ENCODE measurements at places on chromosomes 12 and 14.

- H3K36me3 ChIP-seq = peaks cover 13% of the 10 kb centered on the region
- no peaks in the 10 kb centered on the region for H3K27me3 ChIP-seq
- no peak overlapping the region for H3K27ac ChIP-seq
- no peak overlapping the region for H3K4me3 ChIP-seq
Measured at GRCh38 chr12:62789851-62790250, 145.1 kb downstream of the PPM1H start.

DNA sequence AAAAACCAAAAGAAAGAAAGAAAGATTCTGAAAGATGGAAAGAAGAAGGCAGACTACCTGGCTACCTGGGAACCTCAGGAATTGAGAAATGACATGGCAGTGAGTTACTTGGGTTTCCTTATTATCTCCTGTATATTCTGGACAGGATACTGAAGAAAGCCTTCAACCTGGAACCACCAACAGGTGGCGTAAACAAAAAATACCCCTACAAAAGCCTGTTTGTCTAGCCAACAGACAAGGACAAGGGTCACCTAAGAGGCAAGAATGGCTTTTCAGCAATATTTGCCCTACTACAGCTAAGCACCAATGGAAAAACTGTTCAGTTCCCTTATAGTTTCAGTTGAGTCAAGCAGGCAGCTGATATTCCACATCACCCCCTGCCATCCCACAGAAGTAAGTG lies 274.9 kb downstream of the GPHN start:
- H3K27ac ChIP-seq = no peak overlapping the region
- no peak for DNase-seq
- no peaks in the 10 kb centered on the region for H3K27me3 ChIP-seq
- H3K36me3 ChIP-seq = peaks cover 6% of the 10 kb centered on the region
- H3K4me3 ChIP-seq = no peak overlapping the region

- peak overlapping the region; percentile 28 for H3K27ac ChIP-seq
- H3K27me3 ChIP-seq = no peaks in the 10 kb centered on the region
- peaks cover 32% of the 10 kb centered on the region for H3K4me1 ChIP-seq
- DNase-seq = no peak
Measured at GRCh38 chr14:24430682-24431568, 1.2 kb downstream of the KHNYN start.

GRCh38 chr14:60970146-60970545 lies 10.7 kb downstream of the TRMT5 start:
- no peaks in the 10 kb centered on the region for H3K27me3 ChIP-seq
- no peak overlapping the region for H3K27ac ChIP-seq
- peaks cover 6% of the 10 kb centered on the region for H3K36me3 ChIP-seq
- H3K4me3 ChIP-seq = no peak overlapping the region

DNA sequence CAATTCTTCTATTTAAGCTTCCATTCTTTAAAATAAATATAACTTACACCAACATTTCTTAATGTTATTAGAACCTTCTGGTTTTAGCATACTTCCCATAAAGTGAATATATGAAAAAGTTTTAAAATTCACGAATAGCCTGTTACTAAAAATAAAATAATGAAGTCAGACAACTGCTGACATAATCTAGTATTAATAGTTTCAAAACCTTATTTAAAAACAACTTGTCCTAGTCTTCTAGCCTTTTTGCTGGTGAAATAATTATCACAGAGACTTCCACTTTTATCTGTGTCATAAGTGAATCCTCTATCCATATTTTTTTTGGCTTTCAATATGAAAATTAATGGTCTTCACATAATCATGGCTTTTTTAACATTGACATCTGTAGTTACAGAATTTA lies 93.8 kb upstream of the MON2 start:
- no peak overlapping the region for H3K27ac ChIP-seq
- H3K27me3 ChIP-seq = no peaks in the 10 kb centered on the region
- H3K4me1 ChIP-seq = peaks cover 9% of the 10 kb centered on the region
- no peak for DNase-seq

DNA sequence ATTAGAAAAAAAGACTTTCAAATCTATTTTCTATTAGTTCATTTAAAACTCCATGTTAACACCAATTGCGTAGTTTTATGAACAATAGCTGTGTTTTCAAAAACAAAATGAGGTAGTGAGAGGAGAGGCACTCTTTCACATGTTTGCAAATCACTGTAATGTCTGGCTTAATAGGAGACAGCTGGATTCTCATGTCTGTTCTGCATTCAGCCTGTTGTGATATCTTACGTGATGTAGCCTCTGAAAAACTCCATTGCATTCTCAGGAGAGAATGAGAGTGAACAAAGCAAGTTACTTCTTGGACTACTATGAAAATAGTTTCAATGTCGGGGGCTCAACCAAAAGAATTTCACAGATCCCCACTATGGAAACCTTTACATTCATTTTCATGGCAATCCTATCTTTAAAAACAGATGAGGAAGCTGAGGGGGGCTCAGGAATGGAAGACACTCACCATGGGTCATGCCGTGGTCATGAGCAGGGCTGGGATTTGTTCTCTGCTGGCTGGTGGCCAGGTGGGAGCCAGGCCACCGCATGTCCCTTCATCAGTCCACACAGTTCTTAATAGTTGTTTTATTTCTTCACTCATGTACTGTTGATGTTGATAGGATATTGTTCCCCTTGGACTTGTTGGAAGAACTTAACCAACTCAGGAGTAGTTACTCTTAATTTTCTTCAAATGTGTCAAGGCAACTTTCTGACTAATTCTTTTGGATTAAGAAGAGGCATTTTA lies 346.2 kb upstream of the FAR2 start:
- peaks cover 7% of the 10 kb centered on the region for H3K4me1 ChIP-seq
- H3K4me3 ChIP-seq = no peak overlapping the region
- no peaks in the 10 kb centered on the region for H3K36me3 ChIP-seq
- H3K27ac ChIP-seq = no peak overlapping the region
- no peak for DNase-seq

GRCh38 chr12:130079279-130079678 lies 83.0 kb upstream of the FZD10 start:
- no peak overlapping the region for H3K4me3 ChIP-seq
- H3K27me3 ChIP-seq = no peaks in the 10 kb centered on the region
- no peaks in the 10 kb centered on the region for H3K4me1 ChIP-seq
- no peak for DNase-seq
- no peak overlapping the region for H3K27ac ChIP-seq

DNA sequence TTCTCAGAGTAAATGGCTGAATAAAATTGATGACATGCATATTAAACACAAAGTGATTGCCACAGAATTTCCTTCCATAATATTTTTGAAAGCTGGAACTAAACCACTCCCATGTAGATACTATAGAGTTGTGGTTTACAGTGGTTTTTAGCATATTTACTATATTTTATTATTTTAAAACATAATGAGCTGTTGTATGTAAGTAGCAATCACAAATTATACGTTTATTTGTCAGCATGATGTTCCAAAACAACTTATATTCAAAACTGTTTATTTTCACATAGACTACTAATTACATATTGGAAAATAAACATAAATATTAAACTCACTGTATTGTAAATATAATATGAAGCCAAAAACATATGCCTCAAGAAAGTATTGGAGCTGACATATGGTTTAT lies 77.2 kb downstream of the NAV3 start:
- H3K4me1 ChIP-seq = no peaks in the 10 kb centered on the region
- H3K27ac ChIP-seq = no peak overlapping the region
- H3K36me3 ChIP-seq = no peaks in the 10 kb centered on the region
- no peak overlapping the region for H3K4me3 ChIP-seq
- DNase-seq = no peak

- H3K27ac ChIP-seq = no peak overlapping the region
- no peaks in the 10 kb centered on the region for H3K27me3 ChIP-seq
- no peak overlapping the region for H3K4me3 ChIP-seq
- no peaks in the 10 kb centered on the region for H3K4me1 ChIP-seq
Measured at GRCh38 chr12:62308201-62308600, 48.0 kb downstream of the USP15 start.

DNA sequence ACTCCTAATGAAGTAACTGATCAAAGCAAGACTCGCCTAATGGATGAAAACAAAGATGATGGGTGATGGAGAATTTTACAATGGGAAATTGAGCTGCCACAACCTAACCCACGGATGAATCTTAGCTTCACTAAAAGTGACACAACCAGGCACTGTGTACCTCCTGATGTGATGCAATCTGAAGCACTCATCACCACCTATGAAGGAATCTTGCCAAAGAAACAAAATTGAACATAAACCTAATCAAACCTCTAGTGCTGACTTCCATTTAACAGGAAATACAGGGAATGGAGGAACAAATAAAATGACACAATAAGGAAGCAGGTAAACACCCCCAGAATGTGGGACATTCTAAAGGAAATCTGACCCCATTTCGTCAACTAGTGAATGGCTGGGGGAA lies 13.3 kb upstream of the RARG start:
- H3K4me1 ChIP-seq = peaks cover under 1% of the 10 kb centered on the region
- H3K36me3 ChIP-seq = no peaks in the 10 kb centered on the region
- H3K27ac ChIP-seq = no peak overlapping the region
- H3K4me3 ChIP-seq = no peak overlapping the region
- DNase-seq = no peak

GRCh38 chr12:98735821-98736220 lies 90.7 kb downstream of the APAF1 start:
- H3K36me3 ChIP-seq = no peaks in the 10 kb centered on the region
- no peaks in the 10 kb centered on the region for H3K4me1 ChIP-seq
- no peak for DNase-seq
- no peak overlapping the region for H3K4me3 ChIP-seq

GRCh38 chr12:65902500-65902899 lies 78.2 kb downstream of the HMGA2 start:
- H3K27ac ChIP-seq = no peak overlapping the region
- H3K36me3 ChIP-seq = peaks cover 8% of the 10 kb centered on the region
- no peaks in the 10 kb centered on the region for H3K27me3 ChIP-seq
- no peak for DNase-seq

- peak overlapping the region; percentile 37 for H3K27ac ChIP-seq
- no peak for DNase-seq
- H3K36me3 ChIP-seq = peaks cover 42% of the 10 kb centered on the region
- no peaks in the 10 kb centered on the region for H3K27me3 ChIP-seq
- H3K4me3 ChIP-seq = no peak overlapping the region
- H3K4me1 ChIP-seq = no peaks in the 10 kb centered on the region
Measured at GRCh38 chr12:53483979-53484377, 15.3 kb downstream of the MAP3K12 start.

DNA sequence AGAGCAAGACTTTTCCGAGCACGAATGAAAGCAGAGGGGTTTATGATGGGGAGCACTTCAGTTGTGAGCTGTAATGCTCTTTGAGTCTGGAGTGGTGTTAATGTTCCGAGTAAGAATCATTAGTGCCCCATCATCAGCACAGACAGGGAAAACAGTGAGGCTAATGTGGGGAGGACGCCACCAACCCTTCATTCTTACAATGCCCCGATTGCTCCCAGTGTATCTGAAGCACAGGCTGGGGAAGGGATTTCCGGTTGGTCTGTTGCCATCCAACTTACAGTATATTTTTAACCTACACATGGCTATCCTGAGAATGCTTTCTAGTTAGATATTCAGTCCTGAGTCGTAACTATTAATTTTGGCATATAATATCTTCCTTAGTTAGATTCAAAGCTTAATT lies 141.6 kb downstream of the APAF1 start:
- H3K27ac ChIP-seq = no peak overlapping the region
- H3K4me1 ChIP-seq = no peaks in the 10 kb centered on the region
- no peak for DNase-seq
- H3K4me3 ChIP-seq = no peak overlapping the region

DNA sequence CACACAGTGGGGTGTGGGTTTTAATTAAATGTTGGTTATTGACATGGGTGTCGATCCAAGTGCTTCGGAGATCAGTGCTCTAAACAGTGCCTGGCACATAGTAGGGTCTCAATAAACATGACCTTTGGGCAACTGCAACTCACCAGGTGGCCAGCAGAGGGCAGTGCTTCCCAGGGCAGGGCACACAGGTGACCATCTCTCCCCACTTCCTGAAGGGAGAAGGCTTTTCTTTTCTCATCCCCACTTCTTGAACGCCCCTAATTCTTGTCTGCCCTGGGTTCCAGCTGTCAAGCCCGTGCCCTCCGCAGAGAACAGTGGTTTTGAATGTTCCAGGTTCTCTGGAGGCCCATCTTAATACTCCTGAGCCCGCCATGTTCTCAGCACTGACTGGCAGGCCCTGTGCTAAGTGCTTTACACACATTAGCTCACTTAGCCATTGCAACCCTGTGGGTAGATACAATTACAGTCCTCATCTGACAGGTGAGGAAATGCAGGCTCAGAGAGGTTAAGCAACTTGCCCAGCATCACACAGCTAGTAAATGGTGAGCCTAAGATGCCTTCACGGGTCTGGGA lies 16.3 kb downstream of the RAPGEF3 start:
- no peak overlapping the region for H3K27ac ChIP-seq
- peak; percentile 78 for DNase-seq
- H3K36me3 ChIP-seq = peaks cover 2% of the 10 kb centered on the region
- H3K4me3 ChIP-seq = no peak overlapping the region

DNA sequence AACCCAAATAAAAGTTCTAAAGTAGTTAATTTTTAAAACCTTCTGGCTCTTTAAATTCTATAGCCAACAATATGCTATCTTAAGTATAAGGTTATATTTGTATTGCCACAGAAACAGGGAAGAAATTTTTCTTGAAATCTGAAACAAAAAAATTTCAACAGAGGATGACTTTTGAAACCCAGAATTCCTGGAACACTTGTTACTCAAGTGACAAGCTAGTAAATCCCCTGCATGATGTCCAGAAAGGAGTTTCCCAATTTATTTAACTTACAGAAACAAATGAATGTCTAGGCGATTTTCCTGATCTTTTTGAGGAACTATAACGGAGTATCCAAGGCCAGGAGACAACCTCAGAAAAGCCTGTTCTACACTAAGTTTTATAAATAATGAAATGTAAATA lies 69.6 kb downstream of the SLC41A2 start:
- H3K27me3 ChIP-seq = no peaks in the 10 kb centered on the region
- no peak overlapping the region for H3K27ac ChIP-seq
- H3K36me3 ChIP-seq = no peaks in the 10 kb centered on the region
- H3K4me3 ChIP-seq = no peak overlapping the region
- no peak for DNase-seq

DNA sequence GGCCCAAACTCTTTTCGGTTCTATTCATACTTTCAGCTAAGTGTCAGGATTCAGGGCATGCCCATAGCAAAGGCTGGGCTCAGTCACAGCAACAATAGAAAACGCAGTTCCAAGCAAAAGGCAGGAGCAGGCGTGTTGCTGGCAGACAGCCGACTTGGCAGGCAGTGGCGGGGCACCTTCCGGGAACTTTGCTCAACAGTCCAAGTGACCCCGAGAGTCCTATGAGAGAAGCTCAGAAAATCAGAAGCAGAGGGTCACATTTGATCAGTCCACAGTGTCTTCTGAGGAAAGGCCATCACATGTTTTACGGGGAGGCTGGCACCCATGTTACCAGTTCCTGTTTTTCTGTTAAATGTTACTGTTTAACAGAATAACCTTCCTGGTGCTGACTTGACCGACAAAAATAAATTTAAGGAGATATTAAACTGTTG lies 115.0 kb downstream of the DACT1 start:
- DNase-seq = peak; percentile 63
- H3K4me3 ChIP-seq = peak overlapping the region; percentile 60
- H3K27me3 ChIP-seq = no peaks in the 10 kb centered on the region
